ENCODE measurements at places on chromosomes 5 and 9.

DNA sequence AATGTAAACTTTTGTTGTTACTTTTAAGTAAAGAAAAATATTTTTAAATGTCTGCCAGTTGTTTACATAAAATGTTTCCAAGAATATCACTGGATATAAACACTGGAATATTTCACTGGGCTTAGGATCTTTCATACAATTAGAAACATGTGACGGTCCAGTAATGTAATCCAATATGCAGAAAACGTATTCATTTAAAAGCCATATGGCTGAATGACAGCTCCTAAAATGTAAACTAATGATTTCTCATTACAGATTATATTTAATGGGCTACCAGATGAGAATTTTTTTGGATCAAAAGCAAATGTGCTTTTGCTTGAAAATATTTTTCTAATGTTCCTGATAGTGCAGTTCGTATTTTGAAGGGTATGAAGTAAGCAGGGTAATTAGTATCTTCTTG is 124.3 kb downstream of the TTC39B start:
- DNase-seq = no peak

- DNase-seq = peak; percentile 57
These were observed 236.9 kb downstream of the SAXO1 start for GRCh38 chr9:18795947-18796671.

- no peak for DNase-seq
These were observed 144.6 kb downstream of the CD180 start for GRCh38 chr5:67052034-67052433.

DNA sequence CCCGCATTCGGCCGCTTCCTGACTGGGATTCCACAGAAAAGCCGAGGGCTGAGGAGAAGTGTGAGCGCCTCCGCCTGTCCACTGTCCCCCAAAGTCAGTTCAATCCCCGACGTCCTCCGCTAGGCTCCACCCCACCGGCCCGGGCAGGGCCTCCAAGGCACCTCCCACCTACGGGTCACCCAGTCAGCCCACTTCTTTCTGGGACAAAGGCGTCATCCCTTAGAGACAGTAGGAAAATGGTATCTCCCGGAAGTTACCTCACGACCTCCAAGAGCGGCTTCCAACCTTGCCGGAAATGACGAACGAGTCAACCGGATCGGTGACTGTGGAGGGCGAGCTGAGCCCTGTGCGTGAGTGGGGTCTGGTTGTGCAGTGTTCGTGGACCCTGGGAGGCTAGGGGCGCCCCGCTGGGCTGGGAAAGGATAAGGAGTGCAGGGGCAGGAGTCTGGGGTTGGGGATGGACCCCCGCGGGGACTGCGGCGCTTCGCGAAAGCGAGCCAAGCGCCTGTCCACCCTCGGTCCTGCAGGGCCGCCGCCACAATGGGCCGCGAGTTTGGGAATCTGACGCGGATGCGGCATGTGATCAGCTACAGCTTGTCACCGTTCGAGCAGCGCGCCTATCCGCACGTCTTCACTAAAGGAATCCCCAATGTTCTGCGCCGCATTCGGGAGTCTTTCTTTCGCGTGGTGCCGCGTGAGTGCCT is at the start of the genes GDF9 and UQCRQ:
Gene GDF9 (minus strand): TSS at position 128 of the 704 bp plus-strand sequence. CDS start 1,936 bp downstream, outside the sequence.
Gene UQCRQ (plus strand): TSS at position 301 of the 704 bp plus-strand sequence. CDS start 240 bp downstream, at position 541.
- DNase-seq = peak; percentile 100

DNA sequence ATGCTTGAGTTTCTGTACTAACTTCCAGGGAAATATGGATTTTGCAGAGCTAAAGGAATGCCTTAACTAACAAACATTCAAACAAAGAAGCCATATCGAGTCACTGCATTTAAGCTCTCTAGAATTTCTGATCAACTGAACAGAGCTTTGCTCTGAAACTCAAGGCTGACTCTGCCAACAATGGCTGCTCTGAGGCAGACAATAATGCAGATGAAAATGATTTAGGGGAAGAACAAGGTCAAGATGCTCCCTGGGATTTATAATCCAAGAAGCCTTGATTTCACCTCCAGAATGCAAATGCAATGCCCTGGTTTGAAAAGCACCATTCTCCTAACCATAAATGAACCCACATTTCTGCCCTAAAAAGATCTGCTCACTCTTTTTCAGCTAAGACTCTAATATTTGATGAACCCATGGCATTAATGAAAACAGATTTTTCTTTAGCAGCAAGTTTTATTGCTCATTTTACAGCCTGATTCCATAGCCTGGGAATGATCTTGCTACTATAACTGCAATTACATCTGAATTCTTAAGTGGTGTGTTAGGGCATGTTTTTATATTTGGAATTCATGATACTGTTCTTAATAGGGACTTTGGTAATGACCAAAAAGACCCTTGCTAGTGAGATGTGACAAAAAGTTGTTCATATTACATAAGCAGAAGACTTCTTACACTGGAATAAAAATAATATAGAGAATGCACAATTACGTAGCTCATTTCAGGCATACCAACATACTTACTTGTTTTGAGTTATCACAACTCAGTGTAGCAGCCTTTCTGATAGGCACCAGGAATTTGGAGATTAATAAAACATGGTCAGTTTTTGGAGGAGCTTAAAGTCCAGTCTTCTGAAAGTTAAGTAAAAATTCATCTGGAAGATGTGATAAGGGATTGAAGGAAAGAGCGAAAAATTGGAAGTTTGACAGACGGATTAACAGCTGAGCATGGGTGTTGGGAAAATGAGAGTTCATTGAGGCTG is 169.4 kb downstream of the TRPM3 start:
- no peak for DNase-seq

GRCh38 chr9:17251100-17251499 is 116.3 kb downstream of the CNTLN start:
- DNase-seq = peak; percentile 1

DNA sequence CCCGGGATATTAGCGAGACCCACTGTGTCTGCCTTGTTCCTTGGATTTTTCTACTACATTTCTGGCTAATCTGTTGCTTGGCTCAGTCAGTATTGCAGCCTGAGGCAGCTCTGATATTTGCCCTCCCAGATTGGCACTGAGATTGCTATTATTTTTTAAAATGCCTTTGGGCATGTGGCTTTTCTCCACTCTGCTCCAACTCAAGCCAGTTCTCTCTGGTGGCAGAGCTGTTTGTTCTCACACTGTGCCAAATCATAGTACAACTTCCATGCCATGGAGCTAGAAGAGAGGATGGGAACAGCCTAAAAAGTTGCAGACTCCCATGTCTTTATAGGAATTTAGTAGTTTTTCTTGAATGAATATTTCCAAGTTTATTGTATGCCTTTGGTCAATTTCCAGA is 155.9 kb upstream of the ATP10B start:
- no peak for DNase-seq

- peak; percentile 1 for DNase-seq
These were observed 27.0 kb downstream of the SPINK5 start for GRCh38 chr5:148090773-148091250.

GRCh38 chr5:173853370-173854131 is 34.6 kb upstream of the CPEB4 start:
- no peak for DNase-seq

DNA sequence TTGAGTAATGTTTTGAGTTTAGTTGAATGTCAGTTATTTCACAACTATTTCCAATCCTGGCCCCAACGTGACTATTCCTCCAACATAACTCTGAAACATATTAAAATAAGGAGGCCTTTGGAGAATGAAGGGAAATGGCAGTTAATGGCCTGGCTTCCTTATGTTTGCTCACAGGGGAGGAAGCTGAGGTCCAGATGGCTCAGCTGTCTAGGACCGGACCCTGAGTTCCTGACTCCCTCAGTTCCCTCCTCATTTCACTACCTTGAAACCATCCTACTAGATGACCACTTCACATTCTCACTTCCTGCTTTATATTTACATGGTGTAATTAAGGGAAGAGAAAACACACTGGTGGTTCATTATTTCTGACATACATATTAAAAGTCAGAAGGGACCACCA is 6.6 kb downstream of the OTULINL start:
- DNase-seq = no peak

DNA sequence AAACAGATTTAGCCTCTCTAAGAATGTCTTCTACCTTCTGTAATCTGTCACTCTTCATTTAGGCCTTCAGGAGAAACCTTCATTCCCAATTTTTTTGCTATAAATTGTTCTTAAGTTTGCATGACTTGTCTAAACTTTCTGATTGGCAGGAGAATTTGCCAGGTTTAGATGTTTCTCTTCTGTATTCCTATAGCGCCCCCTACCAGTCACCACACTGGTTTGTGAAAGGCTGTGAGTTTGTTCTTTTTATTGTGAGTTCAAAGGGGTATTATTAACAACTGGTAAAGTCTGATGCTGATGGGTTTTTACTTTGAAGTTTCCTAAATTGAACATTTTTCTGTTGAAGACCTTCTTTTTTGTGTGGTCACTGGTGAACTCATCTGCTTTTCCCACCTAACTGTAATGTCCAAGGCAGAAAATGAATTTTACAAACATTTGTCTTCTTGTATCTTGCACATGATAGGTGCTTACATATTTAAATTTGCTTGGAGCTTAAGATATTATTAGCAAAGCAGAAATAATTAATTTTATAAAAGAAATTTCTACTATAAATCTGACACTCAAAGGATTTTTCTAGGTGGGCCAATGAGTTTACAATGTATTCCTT is 18.4 kb upstream of the F2RL2 start:
- peak; percentile 85 for DNase-seq

DNA sequence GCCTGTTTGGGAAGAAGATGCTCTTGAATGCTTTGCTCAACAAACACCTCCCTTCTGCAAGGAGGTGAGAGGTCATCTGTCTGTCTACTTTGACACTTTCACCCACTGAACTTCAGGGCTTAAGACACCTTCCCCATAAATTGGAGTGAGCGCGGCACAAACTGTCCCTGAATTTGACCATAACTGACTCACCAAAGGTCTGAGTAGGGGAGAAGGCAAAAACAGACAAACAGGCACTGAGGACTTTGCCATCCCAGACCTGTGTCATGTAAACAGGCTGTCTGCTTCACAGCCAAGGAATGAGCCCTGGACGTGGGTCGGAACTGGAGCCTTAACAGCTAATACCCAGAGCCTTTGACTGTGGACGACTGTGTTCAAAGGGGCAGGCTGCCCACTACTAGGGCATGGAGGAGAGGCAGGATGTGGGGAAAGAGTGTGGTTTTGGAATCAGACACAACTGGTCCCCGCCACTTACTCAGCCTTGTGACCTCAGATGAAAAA is 320.9 kb upstream of the KLF4 start:
- DNase-seq = no peak

DNA sequence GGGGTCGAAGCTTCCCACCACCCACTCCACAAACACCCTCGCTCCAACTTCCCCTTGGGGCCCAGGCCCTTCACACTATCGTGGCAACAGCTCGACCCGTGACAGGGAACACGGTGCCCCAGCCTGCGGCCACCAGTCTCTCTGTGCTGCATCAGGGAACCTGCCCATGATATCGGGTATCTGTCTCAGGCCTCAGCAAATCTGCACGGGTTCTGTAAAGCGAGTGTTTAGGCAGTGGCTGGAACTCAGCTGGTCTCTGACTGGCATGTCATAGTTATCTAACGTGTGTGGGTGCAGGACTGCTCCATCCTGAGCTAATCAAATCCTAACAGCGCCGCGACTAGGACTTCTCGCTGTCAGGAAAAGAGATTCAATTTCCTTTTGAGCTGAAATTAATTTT is 42.9 kb downstream of the DBH start:
- DNase-seq = no peak

DNA sequence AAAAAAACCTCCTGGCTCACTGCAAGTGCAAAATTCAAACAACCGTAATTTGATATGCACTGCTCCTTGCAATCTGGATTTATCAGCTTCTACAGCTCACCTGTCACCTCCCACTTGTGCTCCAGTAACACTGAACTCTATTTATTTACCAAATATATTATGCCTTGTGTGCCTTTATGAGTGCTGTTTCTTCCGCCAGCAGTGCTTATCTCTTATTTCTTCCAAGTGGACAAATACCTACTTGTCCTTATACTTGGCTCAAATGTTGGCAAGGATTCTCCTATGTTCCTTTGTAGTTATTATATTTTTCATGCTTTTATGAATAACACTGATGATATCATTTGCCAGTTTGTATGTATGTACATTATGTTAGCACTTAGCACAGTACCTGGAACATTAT is 145.7 kb upstream of the ARRDC3 start:
- no peak for DNase-seq

- DNase-seq = peak; percentile 70
These were observed 12.9 kb downstream of the TCF7 start for GRCh38 chr5:134127376-134127861.

DNA sequence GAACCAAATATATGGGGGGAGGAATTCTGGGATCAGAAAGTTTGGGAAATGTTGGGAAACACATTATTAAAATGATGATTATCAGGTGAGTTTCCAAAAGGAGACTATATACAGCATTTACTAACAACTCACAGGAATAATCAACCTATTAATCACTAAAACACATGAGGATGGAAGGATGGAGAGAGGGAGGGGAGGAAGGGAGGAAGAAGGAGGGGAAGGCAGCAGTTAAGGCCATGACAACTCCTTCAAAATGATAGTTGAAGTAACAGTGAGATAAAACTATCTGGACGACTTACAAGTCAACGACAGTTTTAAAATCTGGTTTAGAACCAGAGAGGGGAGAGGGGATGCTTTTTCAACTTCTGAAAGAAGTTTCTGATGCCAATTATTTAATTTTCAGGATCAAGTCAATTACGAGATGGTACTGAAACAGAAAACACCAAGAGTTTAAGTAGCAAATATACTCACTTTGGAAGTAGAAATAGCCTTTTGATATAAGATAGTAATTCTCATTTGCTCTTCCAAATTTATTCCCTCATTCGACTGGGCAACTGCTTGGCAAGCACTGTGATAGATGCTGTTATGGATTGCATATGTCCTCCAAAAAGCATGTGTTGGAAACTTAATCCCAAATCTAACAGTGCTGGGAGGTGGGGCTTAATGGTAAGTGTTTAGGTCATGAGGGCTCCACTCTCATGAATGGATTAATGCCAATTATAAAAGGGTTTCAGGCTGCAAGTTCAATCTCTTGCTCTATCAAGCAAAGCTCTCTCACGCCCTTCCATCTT is 30.4 kb downstream of the FBXW11 start:
- no peak for DNase-seq

DNA sequence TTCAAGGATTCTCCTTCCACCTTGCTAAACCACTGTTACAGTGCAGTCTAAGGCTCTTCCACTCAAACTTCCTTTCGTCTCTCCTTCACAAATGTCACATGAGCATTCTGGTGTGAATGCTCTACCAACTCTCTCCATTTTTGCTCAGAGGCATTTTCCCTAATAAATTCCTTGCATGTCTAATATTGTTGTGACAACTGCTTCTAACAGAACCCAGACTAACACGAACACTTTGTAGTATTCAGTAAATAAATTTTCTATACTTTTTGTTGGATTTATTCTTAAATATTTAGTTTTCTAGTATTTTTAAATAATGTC is 24.0 kb downstream of the RAPGEF6 start:
- no peak for DNase-seq

DNA sequence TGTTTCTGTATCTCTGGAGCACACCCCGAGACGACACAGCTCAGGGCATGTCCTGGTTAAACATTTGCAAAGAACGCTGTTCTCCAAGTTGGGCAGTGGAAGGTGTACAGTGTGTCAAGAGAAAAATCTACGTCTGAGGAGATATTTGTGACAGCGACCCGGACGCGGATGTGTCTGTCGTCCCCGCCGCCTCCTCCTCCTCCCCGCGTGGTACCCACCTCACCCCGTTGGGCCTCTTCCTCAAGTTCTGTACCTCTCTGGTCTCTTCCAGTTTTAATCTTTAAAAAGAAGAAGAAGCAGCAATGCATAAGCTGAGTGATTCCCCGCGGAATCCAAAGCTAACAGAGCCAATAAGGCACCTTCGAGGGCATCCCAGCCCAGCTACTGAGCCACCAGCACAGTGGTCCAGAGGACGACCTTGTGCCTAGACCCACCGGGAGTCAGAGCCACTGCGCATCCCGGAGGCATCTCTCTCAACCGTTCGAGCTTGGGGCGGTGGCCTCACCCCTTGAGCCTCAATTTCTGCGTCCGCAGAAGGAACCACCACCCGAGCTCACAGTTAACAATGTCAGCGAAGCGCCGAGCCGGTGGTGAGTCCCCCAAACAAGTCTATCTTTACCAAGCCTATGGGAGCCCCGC is 467 bp downstream of the C9orf78 start:
- DNase-seq = no peak
